ENCODE measurements at places on chromosomes 12 and 14.

DNA sequence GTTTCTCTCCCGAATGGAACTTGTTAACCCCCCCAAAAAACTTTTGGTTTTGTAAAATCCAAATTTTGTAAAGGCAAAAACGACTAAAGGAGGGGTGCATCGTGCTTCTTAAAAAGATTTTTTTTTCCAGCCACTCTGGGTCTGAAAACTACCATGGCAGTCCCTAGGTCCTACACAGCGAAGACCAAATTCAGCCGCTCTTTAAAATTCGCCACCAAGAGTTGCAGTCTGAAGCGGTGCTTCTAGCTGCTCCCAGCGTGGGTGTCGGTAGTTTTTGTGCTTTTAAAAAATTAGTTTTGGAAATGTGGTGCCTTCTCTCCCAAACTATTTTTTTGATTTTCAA, 873 bp upstream of the GSC start:
- DNase-seq, result no peak

GRCh38 chr12:54045868-54046521, 7.6 kb upstream of the HOXC4 start:
- no peak for DNase-seq

DNA sequence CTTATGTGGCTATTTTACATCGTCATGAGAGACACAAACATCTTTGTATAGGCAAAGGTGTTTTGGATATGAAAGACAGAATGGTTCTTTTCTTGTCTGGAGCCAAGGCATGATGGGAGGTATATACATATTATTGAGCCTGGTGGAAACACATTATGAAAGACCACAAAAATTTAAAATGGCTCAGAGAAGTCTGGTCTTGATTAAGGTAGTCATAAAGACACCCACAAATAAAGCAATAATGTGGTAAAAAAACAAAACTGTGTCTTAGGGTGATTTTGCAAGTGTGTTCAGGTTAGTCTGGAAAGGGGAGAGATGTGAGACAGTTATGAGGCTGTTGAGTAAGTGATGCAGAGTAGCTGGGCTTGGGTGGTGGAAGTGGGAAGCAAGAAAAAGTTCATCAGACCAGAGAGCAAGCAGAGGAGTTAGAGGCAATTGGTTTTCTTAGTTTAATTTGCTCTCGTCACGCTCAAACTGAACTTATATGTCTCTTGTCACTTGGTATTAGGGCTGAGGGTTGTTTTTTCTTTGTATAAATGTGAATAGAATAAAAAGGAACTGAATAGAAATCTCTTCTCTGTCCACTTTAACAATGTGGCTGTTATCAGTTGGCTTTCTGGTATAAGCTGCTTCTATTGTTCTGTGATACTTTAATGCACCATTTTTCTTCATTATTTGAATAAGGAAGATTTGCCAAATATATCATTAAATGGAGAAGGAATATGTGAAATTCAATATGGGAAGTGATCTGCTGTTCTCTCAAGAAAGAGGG, 115.0 kb downstream of the AKAP6 start:
- DNase-seq, result no peak

DNA sequence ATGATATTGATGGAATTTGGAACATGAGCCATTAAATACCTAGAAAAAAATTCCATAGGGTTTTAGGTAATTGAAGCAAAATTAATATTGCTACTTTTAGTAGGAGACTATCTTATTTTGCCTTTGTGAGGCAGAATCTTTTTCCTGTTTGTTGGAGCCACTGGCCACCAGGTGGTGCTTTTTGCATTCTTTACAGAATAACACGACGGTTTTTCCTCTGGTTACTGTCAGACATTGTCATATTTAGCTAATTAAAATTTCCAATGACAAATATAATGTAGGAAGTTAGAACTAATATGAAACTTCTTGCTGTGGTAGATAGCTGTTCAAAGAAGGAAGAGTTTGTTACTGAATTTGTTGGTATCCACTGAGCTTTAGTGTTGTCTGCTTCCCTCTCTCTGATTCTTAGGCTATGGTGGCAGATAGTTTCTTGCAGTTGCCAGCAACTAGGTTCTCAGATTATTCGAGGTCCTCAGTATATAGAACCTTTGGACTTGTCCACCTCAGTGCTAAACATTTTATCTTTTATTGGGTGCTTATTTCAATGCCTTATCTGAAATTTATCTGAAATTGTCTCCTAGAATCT, 25.7 kb downstream of the RAB21 start:
- DNase-seq, result peak; percentile 52

DNA sequence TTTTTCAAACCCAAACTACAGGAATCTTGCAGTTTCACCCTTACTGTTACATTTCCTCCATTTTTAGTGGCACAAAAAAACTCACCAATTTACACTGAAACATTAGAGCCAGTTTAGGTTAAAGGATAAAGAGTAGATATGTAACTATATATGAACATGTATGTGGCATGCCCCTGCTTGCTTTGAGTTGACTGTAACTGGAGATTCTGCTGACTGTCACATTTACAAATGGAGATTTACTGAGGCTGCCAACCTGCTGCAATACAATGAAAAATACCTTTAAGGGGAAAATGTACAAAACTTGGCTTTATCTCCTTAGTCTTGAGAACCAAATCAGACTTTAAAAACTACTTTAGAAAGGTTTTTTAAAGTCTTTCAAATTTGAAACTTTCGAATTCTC, 28.3 kb downstream of the STON2 start:
- DNase-seq, result no peak

GRCh38 chr14:90999299-90999698, 61.1 kb downstream of the RPS6KA5 start:
- DNase-seq, result no peak

GRCh38 chr12:25276199-25276937, 25.6 kb upstream of the KRAS start:
- DNase-seq, result peak; percentile 62

DNA sequence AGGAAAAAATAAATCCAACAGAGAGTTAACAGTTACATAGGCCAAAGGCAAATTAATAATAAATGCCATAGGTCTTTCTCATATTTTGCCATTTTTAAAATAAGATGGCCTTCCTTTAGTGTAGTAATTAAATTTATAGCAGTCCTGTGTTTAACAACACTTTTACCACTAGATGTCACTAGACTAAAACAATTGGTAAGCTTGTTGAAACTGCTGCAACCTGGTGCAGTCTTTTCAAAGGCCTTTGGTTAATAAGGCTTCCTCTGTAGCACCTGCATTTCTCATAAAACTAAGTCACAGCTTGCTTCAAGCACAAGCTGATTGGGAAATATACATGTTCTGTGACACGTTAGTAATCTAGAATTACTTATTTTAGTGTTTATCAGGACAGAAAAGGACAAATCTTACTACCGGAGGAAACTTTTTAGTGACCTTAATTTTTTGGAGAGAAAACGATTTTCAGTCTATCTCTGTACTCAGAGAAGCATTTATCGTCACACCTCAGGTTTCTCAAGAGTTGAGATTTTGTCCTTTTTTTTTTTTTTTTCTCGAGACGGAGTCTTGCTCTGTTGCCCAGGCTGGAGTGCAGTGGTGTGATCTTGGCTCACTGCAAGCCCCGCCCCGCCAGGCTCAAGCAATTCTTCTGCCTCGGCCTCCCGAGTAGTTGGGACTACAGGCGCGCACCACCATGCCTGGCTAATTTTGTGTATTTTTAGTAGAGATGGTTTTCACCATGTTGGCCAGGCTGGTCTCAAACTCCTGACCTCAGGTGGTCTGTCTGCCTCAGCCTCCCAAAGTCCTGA, 20.0 kb downstream of the BORCS5 start:
- peak; percentile 83 for DNase-seq

- DNase-seq, result no peak
These were observed 32.5 kb upstream of the DUSP6 start for GRCh38 chr12:89384807-89385206.

DNA sequence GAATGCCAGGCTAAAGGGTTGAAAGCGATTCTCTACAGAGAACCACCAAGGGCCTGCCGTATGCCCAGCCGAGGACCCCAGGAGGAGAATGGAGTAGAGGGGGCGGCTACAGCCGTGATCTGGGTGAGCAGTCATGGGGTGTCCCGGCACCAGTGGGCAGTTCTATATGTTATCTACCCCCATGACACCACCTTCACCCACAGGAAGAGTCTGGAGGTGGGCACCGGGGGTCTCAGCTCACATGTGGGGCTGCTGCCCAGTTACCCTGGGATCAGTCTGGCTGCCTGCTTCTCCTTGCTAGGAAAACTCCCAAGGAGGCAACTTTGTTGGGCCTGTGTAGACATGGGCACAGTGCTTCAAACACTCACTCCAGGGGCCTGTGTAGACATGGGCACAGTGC, 99.4 kb downstream of the LGMN start:
- DNase-seq, result no peak

DNA sequence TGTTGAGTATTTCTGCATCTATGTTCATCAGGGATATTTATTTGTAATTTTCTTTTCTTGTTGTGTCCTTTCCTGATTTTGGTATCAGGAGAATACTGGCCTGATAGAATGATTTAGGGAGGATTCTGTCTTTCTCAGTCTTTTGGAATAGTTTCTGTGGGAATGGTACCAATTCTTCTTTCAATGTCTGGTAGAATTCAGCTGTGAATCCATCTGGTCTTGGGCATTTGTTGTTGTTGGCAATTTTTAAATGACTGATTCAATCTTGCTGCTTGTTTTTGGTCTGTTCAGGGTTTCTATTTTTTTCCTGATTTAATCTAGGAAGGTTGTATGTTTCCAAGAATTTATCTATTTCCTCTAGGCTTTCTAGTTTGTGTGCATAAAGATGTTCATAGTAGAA, 170.9 kb upstream of the PDE3A start:
- DNase-seq, result no peak

DNA sequence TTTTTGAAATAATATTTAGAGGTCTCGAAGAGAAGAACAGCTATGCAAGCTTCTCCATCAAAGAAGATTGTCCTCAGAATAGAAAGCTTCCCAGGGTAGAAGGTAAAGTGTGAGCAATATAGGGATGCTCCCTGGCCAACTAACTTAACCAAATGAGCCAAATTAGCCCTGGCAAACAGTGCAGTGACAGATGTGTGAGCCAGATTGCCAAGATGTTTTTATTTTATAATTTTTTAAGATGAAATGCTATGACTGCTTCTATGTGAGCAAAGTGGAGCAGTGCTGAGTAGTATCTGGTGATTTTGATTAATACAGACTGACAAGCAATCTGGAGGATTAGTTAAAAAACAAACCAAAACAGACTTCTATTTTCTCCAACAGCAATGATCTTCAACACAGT, 202.1 kb downstream of the NOVA1 start:
- DNase-seq, result no peak

DNA sequence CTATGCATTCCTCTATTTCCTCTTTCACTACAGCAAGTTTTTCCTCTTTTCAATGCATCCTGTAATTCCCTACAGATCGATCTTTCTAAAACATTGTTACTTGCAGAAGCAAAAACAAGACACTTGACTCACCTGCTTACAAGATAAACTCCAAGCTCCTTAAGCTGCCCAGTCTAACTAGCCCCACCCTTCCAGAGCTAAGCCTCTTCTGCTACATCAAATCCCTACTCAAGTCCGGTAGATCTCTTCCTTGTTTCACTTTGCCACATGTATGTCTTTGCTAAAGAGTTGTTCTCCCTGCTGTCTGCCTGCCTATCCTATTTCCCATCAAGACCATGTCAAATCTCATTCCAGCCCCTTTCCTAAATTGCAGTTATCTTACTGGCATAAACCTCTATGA, 724.8 kb downstream of the C12orf50 start:
- DNase-seq, result no peak

GRCh38 chr12:68367903-68368302, 35.7 kb upstream of the MDM1 start:
- peak; percentile 82 for DNase-seq

- DNase-seq, result no peak
These were observed 52.1 kb downstream of the KICS2 start for GRCh38 chr12:64170024-64170423.

GRCh38 chr12:5742258-5742657, 202.8 kb downstream of the ANO2 start:
- DNase-seq, result no peak

DNA sequence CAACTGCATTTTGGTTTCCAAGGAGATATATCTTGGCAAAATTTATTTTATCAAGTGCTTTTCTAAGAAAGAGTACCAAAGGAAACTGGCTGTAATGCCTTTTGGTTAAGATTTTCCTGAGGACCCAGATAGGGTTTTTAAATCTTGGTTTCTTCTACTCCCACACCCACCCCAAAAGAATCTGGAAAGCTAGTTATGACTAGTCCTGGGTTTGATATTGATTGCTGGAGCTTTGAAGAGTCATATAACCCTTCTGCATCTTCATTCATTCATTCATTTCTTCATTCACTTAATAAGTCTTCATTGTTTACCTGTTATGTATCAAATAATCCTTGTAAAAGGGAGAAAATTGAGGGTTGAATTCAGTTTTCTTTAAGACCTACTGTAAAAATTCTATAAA, 425.2 kb downstream of the PCNX1 start:
- DNase-seq, result no peak

DNA sequence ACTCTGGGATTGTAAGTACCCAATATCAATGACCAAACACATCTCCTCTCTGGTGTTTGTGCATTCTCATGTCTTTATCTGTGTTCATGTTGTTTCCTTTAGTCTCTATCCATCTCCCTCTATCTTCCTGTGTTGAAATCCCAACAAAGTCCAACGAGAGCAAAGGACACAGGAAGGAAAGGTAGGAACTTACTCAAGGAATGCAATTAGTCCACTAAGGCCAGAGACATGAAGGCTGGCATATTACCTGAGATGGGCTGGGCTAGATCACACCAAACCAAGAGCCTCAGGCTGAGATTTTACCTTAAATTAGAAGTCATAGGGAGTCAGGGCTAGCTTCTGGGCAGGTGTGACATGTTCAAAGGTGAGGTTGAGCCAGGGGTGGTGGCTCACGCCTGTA, 14.3 kb upstream of the LGALS3 start:
- DNase-seq, result no peak

DNA sequence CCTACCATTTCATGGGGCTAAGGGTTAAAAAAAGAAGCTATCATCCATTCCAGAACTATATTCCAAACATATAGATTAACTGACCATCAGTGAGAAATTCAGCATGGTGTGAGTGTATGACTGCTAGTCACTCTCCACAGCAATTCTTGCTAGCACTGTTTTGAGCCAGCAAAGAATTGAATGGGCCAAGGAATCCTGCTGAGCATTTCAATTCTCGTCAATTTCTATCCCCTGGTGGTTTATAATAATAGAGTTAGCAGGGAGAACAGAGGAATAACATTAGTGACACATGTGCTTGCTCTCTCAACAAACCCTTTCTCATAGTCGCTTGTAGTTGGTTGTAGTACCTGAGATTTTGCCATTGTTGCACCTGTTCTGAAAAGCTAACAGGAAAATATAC, 7.2 kb downstream of the MBIP start:
- no peak for DNase-seq

DNA sequence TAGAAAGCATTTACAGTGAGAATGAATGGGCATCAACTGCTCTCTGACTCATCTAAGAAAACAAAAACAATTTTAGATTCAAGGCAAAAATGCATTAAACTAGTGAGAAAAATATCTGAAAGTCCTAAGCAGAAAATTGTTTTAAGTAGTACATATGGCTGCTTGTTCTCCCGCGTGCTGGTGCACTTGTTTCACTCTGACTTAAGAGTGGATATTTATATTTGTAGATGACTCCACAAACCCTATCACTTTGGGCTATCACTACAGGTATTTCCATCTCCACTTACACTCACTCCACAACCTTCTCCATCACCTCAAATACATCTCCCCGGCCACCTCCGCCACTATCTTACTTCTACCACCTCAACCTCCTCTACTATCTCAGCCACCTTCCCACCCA, 253.9 kb upstream of the EGLN3 start:
- no peak for DNase-seq

Measured in CD4-positive, alpha-beta T cell treated with Interleukin-2 at 100 ng/mL for 4 hours (primary cell).